ENCODE measurements at places on chromosomes 12 and 14.

- no peak for DNase-seq
Measured at GRCh38 chr14:74501135-74501614, 7.6 kb downstream of the ISCA2 start.

GRCh38 chr14:94531187-94531586 is 21.9 kb upstream of the SERPINA12 start:
- no peak for DNase-seq

GRCh38 chr14:31320216-31320615 is 100.1 kb downstream of the HEATR5A start:
- DNase-seq = no peak

GRCh38 chr12:6323340-6323994 is 13.0 kb downstream of the PLEKHG6 start:
- DNase-seq = peak; percentile 38

DNA sequence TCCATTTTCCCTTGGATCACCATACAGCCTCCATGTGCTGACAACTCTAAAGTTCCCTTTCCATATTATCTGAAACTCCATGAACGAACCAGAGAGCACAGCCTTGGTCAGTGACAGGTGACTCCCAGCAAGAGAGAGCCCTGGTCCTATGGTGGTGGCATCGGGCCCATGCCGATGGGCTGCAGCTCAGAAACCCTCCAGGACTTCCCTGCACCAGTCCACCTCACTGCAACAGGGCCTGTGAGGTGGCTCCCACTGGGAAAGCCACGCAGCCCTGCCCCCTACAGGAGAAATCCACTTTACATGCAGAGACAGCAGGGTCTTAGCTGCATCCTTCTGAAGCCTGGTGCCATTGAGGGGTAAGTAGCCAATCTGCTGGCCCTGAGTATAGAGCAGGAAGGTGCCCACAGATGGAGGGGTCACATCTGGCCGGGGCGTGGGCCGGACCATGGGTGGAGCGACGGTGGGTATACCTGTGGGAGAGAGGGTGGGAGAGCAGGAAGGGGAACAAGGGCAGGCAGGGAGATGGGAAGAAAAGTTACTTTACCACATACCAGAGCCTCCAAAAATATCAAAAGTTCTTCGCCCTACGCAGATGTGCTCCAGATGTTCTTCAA is 24.7 kb downstream of the RTRAF start:
- no peak for DNase-seq

DNA sequence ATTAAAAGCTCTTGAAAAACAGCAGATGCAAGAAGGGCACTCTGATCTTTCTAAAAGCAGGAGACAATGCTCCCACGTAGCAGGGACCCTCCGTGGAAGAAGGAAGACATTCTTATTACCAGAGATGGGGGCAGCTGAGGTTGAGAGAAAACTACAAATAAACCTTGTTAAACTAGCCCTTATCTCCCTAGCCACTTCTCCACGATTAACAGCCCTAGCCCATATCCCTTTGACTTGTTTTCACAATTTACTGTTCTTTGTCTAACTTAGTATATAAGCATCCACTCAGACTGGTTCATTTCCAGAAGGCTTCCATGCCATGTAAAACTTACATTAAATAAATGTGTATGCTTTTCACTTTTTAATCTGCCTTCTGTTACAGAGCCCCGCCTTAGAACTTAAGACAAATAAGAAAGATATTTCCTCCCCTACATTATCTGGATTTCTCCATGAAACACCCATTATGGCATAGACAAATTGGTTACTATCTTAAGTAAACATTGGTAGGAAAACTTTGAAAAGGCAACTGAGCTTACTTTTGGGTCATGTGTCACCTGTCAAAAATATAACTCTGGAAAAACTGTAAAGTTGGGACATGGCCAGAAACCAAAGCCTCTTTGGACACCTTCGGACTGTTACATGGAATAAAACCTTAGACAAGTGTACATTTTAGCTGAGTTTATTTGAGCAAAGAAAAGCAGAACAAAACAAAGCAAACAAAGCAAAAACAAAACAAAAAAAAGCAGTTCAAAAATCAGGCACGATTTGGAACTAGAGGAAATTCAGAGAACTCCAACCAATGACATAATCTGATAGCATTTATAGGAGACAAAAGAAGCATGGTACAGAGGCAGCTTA is 4.9 kb upstream of the RNASE1 start:
- no peak for DNase-seq

DNA sequence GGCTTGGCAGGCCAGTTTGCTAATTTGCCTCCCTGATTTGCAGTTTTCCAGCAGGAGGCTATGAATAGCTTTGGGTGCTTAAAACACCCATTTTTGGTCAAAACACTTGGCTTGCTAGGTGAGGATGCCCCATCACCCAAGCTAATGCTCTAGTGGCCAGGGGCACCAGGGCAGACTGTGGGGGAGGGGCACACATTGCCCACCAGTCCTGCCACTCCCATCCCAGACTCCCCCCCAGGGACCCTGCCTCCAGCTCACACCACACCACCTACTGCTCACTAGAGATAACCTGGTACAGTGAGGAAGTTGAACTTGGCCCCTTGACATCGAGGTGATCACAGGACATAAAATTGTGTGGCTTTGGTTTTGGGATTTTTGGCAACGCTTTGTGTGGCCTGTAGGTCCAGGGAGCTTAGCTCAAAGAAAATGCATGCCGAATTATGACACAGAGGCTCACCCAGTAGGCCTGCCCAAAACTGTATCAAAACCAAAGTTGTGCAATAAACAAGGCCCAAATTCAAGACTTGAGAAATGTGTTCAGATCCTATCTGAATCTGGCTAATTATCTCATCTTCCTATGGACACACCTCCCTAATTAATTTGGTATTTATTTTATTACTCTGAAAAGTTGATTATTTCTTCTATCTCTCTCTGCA is 4.3 kb downstream of the NUAK1 start:
- DNase-seq = no peak

DNA sequence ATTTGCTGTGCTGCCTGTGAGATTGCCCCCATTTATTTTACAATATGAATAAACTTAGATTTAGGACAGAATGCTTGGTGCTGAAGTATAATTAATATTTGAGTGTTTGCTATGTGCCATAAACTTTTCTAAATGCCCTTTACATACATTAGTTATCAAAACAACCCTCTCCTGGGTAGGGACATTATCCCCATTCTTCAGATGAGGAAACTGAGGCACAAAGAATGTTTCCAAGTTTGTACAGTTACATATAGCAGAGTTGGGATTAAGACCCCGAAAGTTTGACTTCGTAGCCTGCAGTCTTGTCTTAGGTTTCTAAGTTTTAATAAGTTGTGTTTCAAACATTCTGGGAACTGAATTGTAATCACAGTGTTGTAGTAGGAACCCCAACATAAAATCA is 18.4 kb downstream of the KLHDC2 start:
- DNase-seq = no peak

DNA sequence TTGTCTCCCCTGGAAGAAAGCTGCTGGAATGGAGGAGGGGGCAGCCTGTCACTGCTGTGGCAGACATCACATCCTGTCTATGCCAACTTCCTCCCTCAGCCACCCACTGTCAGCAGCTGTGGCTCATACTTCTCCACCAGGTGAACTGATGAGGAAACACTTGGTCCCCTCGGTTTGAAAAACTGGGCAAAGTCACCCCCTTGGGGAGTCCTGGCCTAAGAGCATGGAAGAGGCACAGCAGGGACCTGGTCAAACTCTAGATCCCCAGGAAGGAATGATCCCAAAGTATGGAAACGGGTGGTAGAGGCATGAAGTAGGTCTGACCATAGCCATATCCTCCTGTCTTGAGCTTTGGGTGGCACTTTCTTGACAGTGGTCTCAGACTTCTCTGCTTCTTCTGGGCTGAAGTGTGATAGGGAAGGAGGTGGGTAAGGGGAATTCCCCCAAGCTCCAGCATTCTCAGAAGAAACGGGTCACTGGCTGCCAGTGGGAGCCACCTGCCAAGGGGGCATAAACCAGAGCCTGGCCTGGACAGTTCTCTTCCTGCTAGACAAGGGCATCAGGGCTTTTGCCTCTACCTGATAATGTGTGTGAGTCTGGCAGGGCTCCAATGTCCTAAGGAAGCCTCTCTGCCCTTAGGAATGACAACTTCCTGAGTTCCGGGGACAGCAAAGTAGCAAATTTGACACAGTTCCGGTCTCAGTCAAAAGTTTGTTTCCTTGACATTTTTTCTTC is 36.0 kb downstream of the FMNL3 start:
- DNase-seq = peak; percentile 46

- DNase-seq = no peak
Measured at GRCh38 chr14:71665157-71665556, 267.1 kb upstream of the RGS6 start.

GRCh38 chr12:89856431-89856830 is 147.8 kb upstream of the ATP2B1 start:
- no peak for DNase-seq

- no peak for DNase-seq
Measured at GRCh38 chr12:130669205-130669557, 46.9 kb downstream of the RIMBP2 start.

DNA sequence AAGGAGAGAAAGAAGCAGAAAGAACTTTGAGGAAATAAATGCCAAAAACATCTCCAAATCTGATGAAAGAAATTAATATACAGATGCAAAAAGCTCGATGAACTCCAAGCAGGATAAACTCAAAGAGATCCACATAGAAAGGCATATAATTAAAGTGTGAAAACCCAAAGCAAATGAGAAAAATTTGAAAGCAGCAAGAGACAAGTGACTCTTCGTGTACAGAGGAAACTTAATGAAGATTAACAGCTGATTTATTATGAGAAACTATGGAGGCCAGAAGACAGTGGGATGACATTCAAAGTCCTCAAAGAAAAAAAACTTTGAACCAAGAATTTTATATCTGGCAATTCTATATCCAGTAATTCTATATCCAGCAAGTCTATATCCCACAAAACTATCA is 163.0 kb upstream of the TMCC3 start:
- DNase-seq = no peak

DNA sequence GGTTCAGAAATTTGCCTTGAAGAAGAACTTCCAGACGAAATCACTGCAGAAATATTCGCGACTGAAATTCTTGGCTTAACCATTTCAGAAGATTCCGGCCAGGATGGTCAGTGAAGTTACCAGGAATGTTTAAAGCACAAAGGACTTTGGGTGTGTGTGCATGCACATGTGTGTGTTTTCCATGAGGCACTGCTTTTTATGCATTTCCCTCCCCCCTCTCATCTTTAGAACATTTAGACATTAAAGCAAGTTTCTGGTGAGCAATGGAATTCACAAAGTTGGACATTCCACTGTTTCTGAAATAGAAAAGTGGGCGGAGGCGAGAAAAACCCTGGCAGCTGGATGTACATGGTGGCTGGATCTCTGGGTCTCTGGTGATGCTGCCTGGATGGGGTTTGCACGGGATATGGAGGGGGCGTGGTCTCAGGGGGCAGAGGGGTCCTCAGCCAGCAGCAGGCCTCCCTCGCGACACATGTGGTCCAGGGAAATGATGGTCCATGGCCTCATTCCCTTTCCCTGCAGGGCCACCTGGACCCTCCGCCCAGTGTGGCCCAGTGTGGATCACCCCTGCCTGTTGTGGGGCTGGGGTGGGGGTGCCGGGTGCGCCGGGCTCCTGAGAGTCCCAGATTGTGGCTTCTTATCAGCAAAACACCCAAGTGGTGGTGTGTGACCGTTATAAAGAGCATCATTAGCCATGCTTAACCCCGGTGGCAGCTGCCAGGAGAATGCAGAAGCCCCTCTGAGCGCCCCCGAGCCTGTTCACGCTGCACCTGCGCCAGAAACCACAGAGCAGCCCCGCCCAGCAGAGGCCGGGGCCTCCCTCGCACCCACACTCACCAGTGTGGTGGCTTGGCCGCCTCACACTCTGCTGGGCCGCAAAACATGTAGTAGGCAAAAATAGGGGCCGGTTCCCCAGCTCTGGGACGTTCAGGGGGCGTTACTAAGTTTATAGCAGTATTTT is 17.8 kb upstream of the BCL7A start:
- DNase-seq = peak; percentile 31

- DNase-seq = no peak
Measured at GRCh38 chr14:34374998-34375740, 86.9 kb downstream of the SPTSSA start.

GRCh38 chr12:484096-484495 is 24.4 kb downstream of the B4GALNT3 start:
- DNase-seq = no peak

GRCh38 chr12:46179693-46180452 is 89.0 kb downstream of the SLC38A1 start:
- no peak for DNase-seq

Measured in activated naive CD8-positive, alpha-beta T cell treated with anti-CD3 and anti-CD28 coated beads for 36 hours (primary cell).